ENCODE measurements at places on chromosomes 12 and 14.
A peak's percentile ranks its signal among the peaks of the same experiment; 100 is the strongest.

GRCh38 chr14:56895154-56895553, 84.9 kb upstream of the OTX2 start:
- no peak for DNase-seq

DNA sequence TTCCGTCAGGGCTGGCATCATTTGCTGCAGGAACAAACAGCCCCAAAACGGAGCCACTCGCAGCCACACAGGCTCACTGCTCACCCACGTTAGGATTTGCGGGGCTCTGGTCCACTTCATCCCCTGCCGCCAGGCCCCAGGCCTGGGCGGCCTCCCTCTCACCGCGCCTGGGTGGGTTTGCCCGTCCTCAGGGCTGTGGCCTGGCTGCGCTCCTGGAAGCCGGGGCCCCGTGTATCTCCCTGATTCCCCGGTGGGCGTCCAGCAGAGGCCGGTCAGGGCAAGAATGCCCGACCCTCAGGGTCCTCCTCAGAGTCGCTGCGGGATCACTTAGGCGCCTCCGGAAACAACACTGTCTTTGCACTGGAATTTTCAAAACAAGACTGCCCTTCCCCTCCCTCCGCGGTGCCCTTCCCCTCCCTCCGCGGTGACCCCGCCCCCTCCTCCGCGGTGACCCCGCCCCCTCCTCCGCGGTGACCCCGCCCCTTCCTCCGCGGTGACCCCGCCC, 15.7 kb upstream of the FBRSL1 start:
- DNase-seq = no peak

DNA sequence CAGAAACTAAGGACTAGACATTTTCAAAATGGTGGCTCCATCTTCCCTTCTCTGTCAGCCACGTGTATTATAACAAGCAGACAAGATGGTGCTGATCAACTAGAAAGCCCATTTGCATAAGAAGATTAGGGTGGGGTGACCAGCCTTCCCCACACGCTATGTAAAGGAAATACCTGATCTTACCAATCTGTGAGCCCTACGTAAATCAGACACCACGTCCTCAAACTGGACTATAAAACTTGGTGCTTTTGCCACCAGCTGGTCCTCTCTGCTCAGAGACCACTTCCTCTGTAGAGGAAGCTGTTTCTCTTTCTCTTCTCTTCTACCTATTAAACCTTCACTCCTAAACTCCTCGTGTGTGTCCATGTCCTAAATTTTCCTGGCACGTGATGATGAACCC, 101.1 kb upstream of the PLEKHG7 start:
- DNase-seq = no peak

DNA sequence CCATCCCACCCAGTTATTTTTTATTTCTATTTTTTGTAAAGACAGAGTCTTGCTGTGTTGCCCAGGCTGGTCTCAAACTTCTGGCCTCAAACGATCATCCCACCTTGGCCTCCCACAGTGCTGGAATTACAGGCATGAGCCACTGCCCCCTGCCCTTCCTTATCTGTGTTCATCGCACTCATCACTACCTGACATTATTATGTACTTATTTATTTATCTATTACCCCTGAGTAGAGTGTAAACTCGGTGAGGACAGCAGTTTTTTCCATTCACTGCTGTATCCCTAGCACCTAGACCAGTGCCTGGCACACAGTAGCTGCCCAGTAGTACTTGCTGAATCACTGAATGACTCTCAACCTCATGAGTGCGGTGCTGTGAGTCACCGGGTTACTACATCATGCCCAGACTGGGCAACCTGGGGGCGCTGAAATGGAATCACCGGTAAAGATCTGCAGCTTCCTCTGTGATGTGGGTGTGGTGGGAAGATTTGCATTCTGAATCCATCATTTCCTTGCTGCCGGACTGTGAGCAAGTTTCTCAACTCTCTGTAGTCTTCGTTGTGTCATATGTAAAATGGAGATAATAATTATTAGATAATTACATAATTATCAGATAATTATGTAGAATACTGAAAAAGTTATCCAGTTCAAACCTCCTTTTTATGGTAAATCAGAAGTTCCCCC, 81.9 kb upstream of the USP44 start:
- DNase-seq = no peak

GRCh38 chr12:132554845-132555630, 55.3 kb downstream of the LRCOL1 start:
- peak; percentile 29 for DNase-seq

DNA sequence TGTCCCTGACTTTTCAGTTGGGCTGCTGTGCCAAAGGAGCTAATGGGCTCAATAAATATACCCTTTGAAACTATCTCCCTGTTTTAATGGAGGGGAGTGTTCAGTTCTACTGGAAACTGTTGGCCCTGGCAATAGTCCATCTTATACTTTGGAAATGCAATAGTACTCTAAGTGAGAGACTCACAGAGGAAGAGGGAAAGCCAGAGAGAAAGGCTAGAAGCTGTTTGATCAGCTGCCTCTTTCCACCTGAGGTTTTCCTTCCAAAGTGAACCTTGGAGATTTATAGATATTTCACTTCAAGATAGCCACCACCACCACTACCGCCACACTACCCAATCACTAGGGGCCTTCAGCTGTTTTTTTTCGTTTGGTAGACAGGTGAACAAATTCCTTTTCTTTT, 93.6 kb upstream of the CCDC91 start:
- no peak for DNase-seq

DNA sequence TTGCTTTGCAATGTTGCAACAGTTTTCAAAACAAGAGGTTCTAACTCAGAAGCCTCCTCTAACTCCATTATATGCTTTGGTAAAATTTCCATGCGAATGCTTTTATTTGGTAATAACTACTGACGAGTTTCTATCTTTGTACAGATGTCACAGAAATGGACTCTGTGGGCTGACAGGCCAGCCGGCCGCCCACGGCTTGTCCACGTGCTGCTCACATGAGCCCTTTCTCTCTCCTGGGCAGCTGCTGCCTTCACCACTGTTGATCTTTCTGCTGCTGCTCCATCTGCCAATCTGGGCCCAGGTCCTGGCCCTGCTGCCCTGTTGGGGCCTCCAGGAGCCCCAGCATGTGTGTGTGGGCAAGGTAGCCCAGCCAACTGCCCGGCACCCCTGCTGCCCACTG, 168.2 kb upstream of the TMEM132C start:
- DNase-seq = no peak

- DNase-seq = peak; percentile 50
Observed at GRCh38 chr14:106039400-106039799, 513.0 kb downstream of the TMEM121 start.

- peak; percentile 55 for DNase-seq
Observed at GRCh38 chr12:108635201-108635996, 1.7 kb upstream of the SELPLG start.

DNA sequence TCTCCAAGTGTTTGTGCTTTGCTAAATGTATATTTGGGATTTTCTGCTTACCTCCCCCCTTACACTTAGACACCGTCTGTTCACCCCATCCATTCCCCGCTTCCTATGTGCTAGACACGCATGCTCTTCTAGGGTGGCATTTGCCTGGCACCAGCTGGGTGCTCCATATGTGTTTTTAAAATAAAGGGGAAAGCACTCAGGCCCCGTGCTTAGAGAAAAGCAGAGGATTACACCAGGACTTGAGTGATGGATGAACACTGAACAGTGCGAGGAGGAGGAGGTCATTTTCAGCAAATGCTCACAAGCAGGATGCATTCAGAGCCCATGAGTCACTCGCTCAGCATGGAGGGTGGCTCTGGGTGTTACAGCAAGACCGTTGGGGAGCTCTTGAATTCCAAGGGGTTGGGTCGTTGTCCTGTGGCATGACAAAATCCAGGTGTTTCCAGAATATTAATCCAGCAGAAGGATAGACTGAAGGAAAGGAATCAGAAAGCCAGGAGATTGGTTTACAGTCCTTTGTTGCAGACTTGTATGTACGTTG, 2.9 kb upstream of the BDKRB1 start:
- DNase-seq = no peak

- no peak for DNase-seq
Observed at GRCh38 chr14:73943083-73943482, 6.8 kb downstream of the FAM161B start.

All from T-cell (primary cell).